ENCODE measurements at places on chromosomes 1 and 21.

GRCh38 chr1:68051475-68051874, 1.0 kb upstream of the DIRAS3 start:
- no peak for DNase-seq

DNA sequence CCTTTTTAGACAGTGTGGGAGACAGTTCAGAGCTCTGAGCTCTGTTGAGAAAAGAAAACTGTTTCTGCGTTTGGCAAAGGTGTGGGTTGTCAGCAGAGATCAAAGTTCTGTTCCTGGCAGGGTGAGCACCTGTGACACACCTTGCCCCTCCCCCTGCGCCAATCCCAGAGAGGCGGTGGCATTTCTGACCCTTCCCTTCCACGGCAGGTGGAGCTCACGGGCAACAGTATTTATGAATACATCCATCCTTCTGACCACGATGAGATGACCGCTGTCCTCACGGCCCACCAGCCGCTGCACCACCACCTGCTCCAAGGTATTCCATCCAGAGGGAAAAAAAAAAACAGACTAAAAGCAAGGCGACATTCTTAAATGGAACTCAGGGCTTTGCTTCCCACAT, 20.7 kb downstream of the SIM2 start:
- DNase-seq, result no peak

DNA sequence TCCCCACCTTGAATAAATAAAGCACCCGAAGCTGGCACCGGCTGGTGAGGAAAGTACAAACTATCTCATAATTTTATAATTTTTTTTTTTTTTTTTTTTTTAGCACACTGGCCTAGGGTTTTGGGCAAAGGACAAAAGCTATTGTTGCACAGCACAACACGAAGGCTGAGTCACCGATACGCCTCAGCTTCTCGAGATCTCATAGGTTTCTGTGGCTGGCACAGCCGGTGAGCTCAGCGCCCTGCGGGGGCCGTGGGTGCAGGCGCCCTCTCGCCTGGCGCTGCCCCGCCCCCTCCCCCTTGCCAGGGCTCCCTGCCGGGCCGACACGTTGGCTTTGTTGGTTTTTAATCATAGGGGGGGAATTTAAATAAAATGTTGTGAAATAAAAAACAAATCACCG, 17.2 kb downstream of the CASZ1 start:
- no peak for DNase-seq

- DNase-seq, result no peak
Observed at GRCh38 chr1:211933946-211934714, 101.2 kb downstream of the INTS7 start.

DNA sequence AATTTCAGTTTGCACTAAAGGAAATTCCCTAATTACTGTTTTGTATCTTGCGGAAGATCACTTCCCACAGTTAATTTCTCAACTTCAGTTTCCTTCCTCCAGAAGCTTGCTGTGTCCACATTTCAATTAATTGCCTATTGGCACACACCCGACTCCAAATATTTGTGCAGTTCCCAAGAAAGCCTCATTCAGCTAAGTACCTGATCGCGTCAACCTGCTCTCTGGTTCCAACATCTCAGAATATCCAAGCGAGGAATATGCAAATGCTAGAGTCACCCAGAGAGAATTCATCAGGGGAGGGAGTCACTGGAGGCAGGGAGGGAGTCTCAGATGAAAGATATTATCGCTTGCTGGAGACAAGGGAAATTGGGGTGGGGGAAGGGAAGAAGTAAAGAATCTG, 351.3 kb downstream of the RRAGC start:
- DNase-seq, result no peak

DNA sequence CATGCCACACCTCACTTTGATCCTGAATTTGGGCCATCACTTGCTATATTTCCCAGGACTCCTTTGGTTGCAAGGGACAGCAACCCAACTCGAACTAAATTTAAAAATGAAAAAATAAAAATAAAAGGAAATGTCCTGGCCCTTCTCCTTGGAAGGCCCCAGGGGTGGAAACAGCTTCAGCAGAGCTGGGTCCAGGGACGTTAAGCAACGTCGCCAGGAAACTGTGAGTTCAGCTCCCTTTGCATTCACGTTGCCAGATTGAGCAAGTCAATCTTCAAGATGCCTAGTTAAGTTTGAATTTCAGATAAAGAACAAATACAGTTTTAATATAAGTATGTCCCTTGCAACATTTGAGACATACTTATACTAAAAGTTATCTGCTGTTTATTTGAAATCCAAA, 14.6 kb upstream of the SPSB1 start:
- no peak for DNase-seq
